Kasumi-1 (cell line): ENCODE measurements at places on chromosomes 7 and 10.

DNA sequence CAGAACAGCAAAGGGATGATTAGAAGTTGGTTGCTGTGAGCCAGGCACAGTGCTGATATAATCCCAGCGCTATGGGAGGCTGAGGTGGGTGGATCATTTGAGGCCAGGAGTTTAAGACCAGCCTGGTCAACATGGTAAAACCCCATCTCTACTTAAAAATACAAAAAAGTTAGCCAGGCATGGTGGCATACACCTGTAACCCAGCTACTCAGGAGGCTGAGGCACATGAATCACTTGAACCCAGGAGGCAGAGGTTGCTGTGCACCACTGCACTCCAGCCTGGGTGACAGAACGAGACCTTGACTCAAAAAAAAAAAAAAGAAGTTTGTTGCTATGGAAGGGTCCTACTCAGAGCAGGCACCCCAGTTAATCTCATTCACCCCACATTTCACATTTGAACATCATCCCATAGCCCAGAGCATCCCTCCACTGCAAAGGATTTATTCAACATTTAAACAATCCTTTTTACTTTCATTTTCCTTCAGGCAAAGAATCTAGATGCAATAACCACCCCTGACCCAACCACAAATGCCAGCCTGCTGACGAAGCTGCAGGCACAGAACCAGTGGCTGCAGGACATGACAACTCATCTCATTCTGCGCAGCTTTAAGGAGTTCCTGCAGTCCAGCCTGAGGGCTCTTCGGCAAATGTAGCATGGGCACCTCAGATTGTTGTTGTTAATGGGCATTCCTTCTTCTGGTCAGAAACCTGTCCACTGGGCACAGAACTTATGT is 4.1 kb downstream of the IL6 start:
- no peak for DNase-seq

DNA sequence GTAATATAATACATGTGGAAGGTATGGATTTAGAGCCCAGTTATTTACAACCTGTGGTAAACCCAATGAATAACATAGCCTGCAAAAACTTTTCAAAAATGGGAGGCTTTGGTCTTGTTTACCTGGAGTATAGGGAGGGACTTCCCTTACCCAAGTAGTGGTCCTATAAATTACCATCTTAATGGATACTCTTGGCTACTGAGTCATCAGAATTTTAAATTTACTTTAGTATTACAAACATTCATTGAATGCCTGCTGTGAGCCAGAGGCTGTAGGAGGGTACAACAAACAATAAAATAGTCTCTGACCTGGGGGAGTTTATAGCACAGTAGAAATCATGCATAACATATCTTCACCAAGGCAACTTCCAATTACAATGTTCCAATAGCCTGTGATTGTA is 365.1 kb downstream of the BBS9 start:
- DNase-seq: no peak

- no peak for DNase-seq
These were observed 64.8 kb downstream of the ARMC3 start for GRCh38 chr10:22992621-22993020.

- DNase-seq: no peak
These were observed 14.0 kb downstream of the NEURL1 start for GRCh38 chr10:103507235-103508191.

DNA sequence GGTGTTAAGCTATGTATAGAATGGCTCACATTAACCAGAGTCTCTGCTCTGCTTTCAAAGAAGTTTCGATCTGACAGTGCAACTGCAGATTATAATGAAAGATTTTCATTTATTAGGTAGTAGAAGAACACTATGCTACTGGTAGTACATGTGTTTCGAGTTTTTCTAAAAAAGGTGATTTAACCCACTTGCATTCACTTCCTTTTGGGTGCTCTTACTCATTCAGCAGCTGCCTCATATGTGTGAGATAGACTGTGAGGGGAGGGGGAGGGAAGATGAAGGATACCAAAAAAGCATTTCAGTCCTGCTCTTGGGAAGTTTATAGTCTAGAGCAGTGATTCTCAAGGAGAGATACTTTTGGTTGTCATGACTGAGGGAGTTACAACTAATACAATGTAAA is 20.4 kb downstream of the PLEKHA8 start:
- DNase-seq: no peak

GRCh38 chr7:117350027-117350426 is 27.2 kb upstream of the WNT2 start:
- DNase-seq: no peak

GRCh38 chr7:7157177-7157886 is 25.0 kb upstream of the C1GALT1 start:
- peak; percentile 22 for DNase-seq

- DNase-seq: peak; percentile 74
These were observed 10.9 kb downstream of the CDHR1 start for GRCh38 chr10:84205049-84205852.

GRCh38 chr7:43878867-43879266 is 9.6 kb upstream of the MRPS24 start:
- no peak for DNase-seq

DNA sequence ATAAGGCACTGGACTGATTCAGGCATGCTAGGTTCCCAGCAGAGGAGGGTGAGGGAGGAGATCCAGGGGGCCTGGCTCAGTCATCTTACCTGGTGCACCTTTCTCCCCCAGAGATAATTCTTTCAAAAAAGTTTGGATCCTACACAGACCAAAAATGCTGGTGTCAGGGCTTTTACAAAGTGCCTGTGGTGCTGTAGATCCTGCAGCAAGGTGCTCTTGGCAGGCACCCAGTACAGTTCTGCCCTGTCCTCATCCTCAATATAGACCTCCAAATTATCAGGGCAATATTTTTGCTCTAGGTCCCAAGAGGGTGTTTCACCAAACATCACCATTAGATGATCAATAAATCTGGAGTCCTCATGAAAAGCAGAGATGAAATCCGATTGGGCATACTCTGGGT is 78.5 kb upstream of the IGFBP3 start:
- no peak for DNase-seq

- no peak for DNase-seq
These were observed 43.3 kb downstream of the NRP1 start for GRCh38 chr10:33291053-33291592.

DNA sequence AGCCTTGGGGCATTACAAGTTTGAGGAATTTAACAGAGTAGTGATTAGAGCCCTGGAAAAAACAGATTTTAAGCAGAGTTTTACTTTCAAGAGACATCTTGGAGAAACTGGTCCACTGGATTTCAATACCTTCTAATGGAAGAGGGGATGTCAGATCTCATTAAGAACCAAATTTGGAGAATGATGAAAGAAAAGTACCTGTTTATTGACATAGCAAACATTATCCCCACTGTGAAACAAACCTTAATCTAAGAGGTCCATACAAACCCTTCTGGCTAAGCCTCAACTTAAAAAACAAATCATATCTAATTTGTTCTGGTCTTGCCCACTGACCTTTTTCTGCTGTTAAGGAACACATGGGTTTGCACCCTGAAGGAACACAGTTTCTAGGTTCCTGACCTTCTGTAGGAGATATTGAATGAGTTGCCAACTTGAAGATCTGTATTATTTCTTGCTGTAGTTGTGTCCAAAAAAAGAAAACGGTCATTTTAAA is 53.5 kb downstream of the LAMB1 start:
- no peak for DNase-seq

DNA sequence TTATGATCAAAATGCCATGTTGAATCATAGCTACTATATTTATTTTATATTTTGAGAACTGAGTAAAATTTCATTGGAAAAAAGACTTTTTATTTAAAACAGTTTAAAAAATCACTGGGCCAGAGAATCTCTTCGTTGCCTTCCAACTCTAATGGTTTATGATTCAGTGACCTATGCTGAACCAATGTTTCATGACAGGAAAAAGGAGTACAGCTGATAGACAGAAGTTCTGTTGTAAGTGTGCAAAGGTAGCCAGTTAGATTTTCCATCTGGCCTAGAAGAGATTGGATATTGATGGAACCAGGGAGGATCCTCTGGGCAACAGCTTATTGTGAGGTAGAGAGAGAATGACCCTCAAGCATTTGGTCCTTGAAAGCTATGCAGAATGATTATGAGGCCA is 745.8 kb downstream of the SUGCT start:
- DNase-seq: no peak

DNA sequence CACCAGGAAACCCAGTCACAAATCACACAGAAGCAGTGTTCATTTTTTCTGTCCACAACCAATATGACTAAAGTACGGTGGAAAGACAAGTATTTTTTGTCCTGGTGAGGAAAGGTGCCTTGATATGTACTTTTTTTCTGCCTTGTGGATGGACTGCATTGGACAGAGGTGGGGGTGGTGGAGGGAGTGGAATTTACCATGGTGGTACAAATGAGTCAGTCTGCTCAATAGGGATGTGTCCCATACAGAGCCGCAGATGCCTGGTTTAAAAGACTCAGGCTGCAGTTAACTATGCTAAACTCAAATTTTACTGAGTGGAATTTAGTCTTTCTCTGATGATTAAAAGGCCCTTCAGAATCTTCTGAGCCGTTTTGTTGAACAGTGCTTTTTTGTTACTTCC is 674.5 kb upstream of the GALNT17 start:
- no peak for DNase-seq

GRCh38 chr7:135914346-135914745 is 62.8 kb downstream of the MTPN start:
- DNase-seq: no peak

- no peak for DNase-seq
These were observed 20.8 kb downstream of the GHRHR start for GRCh38 chr7:30984359-30985107.

DNA sequence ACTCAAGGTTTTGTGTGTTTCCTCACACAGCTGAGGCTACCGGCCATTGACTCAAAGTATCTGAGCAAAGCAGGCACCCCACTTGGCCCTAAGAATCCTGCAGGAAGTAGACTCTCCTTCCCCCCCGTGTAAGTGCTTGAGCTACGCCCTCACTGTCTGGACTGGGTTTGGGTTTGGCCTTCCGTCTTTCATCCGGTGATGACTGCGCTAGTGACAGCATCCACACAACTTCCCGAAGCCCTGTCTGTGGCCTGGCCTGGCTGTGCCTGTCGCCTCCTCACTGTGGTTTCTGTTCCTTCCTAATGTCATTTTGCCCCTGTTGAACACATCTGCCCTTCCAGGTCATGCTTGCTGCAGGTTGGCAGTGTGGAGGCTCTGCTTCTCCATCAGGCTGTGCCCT is 14.5 kb downstream of the C7orf57 start:
- no peak for DNase-seq

GRCh38 chr10:52280051-52280450 is 34.0 kb upstream of the DKK1 start:
- no peak for DNase-seq

GRCh38 chr10:123043409-123043925 is 34.7 kb downstream of the ACADSB start:
- DNase-seq: peak; percentile 97

- no peak for DNase-seq
These were observed 260.5 kb upstream of the CACNA2D1 start for GRCh38 chr7:82704121-82704520.

- DNase-seq: no peak
These were observed 9.1 kb downstream of the MMP21 start for GRCh38 chr10:125766511-125766910.

GRCh38 chr10:21015851-21016250 is 118.7 kb upstream of the NEBL start:
- DNase-seq: no peak

DNA sequence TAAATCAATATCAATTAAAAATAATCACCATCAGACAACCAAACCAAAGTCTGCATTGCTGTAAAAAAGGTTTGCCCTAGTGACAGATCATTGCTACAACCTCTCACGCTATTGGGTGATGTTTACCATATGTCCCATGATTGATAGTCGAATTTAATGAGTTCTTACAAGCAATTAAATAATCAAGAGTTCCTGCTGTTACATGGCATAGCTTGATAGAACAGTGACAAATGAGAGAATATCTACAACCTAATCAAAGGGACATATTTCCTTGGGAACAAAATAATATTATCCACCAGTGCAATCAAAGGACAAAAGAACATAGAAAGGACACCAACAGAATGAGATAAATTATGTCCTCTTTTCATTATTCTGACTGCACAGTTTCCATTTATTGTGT is 387.4 kb downstream of the ETV1 start:
- no peak for DNase-seq

DNA sequence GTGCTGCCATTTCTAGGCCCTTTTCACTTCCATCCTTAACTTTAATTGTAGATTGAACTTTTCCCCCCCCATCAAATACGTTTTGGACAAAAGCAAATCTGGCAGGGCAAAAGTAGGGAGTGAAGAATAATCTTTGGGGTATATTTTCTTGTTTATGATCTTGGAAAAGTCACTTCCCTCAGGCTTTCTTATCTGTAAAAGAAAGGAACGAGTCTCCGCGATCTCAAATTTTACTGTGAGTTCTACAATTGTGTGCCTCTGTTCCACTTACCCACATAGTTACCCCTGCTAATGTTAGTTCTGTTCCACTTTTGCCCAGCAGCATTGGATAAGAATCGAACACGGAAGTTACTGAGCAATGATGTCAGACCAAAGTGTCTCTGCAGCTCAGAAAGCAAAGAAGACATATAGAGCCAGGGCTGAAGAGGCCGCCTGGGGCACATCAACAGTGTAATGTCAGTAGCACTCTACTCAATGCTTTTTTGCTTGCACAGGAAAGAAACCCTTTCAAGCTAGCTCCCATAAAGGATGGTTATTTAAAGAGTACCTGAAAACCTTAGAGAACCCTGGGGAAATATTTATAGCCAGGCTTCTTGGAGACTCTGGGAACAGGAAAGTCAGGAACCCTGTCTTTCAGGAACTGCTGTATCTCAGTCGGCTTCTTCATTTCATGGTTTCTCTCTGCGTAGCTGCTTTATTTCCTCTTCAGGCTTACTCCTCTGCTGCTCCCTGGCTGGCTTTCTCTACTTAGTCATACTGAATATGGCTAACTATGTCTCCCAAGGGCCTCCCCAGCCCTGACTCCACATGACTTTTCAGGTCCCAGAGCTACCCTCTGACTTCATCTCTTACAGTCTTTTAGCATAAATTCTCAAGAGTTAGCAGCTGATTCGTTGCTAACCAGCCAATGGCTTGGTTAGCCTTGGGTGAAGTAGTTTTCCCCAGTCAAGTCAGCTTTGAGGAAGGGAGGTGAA is 123.7 kb upstream of the FAM3C start:
- DNase-seq: peak; percentile 20

DNA sequence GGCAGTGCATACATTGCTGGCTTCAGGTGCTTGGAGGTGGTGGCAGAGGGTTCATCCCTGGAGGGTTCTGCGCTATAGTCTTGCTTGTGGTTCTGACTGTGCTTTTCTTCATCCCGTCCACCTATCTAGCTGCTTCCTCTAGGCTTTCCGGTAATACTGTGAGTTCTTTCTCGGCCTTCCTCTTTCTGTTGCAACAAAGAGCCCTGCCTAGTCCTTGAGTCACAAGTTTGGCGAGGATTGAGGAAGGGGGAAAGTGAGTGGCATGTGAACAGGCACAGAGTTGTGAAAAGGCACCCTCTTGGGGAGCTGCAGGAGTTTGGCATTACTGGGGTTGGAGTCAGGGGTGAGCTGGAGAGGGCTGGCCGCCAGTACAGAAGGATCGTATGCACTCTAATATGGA is 123.0 kb downstream of the SH2D4B start:
- DNase-seq: peak; percentile 91

DNA sequence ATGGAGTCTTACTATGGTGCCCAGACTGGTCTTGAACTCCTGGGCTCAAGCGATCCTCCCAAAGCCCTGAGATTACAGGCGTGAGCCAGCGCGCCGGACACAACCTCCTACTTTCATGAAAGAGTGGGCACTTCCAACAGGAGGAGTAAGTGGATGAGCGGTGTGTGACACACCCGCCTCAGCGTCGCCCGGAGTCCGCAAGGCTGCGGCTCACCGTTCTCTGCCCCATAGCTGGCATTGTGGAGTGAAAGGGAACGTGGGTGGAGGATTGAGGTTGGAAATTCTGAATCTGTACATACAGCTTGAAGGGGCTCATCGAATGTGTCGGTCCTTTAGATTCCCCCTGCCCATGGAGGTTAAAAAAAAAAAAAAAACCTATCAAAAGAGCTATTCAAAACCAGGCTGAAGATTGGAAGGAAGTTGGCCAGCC is 524 bp upstream of the PRXL2A start:
- no peak for DNase-seq
